ENCODE measurements at places on chromosomes 3 and 15. TPM values are rescaled to one million over a fixed set of nuclear protein-coding genes. Genes with fewer than 3 reads are reported as not detected.

ONECUT1 gene
- total RNA-seq: not detected

CLDN16 gene
- total RNA-seq: under 0.01 TPM

ADAMTS7 gene
- 32.4 TPM for total RNA-seq

DNA sequence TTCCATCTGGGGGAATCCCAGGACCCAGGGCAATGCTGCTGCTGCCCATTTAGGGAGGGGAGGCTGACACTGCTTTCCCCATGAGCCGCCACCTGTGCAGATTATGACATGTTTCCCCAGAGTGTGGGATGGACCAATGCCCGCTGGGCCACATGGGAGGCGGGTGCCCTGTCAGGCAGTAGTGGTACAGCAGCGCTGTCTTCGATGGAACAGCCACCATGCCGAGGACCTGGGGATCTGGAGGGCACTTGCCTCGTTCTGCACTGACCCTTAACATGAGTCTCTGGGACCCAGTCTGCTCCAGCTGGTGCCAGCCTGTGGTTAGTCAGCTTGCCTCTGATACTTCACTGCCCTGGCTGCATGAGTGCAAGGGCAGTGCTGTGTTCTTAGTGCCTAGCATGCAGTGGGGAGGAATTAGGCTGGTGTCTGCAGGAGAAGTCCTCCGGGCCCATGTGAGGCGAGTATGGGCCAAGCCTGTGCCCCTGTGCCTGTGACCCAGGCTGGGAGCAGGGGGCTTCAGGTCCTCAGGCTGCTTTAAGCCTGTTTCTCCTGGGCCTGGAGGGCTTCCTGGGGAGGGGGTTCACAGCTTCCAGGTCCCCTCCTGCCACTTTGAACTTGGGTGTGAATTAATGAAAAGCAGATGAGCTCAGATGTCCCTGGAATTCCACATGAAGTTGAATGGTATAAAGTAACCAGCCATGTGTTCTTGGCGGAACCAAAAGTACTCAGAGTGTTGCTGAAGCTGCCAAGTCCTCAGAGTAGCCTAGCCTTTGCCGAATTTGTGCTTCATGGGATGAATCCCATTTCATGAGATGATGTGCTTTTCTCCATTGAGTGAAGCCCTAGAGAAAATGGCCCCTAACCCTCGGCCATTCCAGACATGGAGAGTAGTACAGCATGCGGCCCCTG lies 22.9 kb downstream of the KLF13 start:
- DNase-seq: no peak

- DNase-seq: no peak
These were observed 287.4 kb upstream of the CTNNB1 start for GRCh38 chr3:40911928-40912327.

CADPS gene
- 3.2 TPM for total RNA-seq

NME9 gene
- not detected for total RNA-seq

DNA sequence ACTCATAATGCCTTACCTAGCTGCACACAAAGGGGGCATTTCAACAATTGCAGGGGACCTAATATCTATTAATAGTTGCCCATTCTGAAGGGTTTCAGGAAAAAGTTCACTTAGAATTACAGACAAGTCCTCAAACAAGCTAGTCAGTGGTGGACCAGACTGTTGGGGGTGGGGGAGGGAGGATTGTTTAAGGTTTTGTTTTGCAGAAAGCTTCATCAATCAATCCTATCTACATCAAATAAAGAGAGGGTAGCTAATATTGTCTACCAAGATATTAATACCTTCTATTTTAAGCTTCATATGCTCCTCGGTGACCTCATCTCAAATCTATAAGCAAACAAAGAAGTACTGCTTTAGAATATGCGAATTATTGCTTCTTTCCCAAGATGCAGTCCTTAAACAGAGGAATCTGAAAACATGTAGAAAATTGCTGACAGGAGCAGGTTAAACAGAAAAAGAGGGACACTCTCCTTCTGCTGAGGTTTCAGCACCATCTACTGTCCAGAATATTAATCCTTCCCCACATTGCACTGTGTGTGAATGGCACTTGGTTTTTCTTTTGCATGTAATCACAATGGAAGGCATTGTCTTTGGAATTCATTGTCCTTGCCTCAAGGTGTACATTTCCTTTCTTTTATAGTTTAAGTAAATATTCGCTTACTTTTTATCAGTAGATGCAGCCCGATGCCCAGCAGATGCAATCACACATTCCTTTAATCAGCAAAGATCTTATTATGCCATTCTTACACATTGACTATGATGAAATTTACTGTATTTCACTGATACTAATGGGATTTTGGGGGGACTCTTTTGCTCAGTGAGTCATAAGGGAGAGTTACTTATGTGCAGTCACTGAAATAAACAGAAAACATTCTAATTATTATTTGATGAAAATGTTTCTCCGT lies 94.7 kb downstream of the IL5RA start:
- DNase-seq: no peak

ECE2 gene
- total RNA-seq: not detected

GRCh38 chr3:143236226-143236964 lies 116.8 kb downstream of the CHST2 start:
- DNase-seq: no peak

DNA sequence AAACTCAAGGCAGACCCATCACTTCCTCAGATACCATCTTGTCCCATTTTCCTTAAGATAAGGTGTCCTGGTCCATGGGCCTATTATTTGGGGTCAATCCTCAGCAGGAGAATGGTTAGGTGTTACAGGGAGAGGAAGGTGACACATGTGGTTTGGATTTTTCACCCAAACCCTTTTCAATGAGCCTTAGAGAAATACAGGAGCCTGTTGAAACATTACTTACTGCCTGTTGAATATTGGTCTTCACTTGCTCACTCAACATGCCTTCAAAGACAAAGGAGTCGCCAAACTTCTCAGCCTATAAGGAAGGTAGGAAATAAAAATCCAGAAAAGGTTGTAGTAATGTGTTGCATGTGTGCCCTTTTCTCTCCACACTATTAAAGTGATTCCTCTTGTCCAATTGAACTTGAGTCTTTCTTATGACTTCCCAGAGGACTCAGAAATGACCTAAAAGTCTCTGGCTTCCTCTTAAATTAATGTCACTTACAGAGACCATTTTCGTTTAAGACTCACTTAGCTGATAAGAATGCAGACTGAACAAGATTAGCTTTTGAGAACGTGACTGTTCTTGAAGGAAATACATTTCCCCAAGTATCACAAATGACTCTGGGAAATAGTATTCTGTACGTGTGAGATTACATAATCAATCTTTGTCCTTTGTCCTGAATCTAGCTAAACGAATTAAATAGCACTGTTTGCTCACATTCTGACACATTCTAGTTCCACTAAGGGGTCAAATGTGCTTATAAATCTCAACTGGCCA lies 17.8 kb downstream of the SUMF1 start:
- DNase-seq: no peak

ARHGEF26 gene
- 3.6 TPM for total RNA-seq

FOXL2 gene
- under 0.01 TPM for total RNA-seq

DNA sequence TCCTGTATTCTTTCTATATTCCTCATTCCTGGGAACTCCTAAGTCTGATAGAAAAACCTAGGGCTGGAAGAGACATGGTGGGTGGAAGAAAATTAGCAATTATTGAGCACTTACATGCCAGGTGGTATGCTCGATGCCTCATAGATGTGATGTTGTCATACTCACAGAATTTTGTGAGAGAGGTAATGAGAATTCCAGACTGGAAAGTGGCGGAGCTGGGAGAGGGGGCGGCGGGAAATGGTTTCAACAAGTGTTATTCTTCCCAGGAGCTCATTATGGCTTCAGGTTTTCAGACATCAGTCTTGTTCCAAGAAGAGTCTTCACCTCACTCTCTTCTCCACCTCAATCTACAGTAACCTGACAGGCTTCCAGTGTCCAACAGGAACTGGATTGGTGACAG lies 16.2 kb downstream of the TIMP4 start:
- DNase-seq: no peak

GOLGA6B gene
- total RNA-seq: not detected

DNA sequence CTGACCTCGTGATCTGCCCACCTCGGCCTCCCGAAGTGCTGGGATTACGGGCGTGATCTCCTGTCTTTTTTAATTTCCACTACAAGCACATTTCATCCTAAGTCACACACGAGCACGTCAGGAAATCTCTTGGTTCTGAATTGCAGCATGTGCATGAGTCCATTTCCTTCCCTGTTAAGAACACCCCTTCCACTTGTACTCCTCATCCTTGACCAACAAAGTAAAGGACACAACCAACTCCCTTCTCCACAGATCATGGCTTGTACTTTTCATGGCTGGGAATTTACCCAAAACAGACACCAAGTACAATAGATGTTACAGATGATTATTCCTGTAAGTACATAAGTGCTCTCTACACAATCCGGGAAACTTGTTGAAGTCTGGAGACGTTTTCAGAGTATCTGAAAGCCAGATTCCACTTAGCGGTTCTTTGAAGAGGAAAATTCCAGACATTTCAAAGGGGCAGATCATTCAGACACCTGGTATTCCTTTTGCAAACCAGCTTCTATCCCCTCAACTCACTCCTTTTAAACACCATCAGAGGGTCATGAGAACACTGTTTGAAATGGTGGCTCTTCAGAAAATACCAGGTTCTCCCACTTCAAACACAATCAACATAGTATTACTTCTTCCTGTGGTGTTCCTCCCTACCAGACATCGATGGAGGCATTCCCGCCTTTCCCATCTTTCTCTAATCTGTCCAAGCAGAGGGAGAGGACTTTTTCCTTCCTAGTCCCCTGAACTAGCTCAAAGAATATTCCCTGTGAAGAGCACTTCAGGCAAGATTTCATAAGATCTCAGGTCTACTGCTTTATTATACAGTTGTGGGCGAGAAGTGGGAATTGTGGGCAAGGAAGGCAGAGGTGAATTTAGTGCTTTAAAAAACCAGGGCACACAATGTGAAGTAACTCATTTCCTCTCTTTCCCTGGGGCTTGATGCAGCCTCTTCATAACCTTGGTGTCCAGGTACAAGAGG lies 80.1 kb upstream of the TSC22D2 start:
- no peak for DNase-seq

RGMA gene
- total RNA-seq: 2.5 TPM

ACTC1 gene
- total RNA-seq: not detected

DNA sequence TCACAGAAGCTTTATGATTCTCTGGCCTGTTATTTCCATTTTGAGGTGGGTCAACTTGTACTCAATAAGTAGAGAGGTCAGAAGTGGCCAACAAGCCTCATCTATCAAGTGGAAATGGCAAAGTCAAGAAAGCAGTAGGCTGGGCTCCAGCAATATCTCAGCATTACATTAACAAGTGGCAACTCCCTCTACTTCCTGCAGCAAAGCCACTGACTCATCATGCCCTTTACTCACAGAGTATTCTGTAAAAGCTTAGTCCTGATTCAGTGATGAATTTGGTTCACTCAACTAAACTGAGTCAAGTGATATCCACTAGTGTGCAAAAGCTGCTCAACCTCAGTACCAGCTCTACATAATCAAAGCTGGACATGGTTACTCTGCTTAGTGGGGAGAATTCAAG lies 954.6 kb downstream of the EPHA3 start:
- DNase-seq: no peak

DNA sequence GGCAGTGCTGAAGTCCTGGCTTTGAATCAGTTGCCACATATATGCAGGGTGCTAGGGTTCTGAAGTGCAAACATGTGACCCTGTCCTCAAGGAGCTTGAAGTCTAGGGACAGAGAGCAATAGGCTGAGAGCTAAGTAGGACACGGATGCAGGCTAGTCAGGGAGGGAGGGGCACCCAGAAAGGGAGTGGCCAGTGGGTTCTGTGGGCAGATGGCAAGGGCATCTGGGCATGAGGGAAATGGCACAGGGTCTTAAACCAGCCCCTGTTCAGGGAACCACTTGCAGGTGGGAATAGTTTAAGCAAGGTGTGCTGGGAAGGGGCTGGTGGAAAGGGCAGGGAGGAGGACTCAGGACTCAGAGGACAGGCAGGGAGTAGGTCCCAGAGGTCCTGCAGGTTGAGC lies 46.4 kb upstream of the EPHB1 start:
- no peak for DNase-seq

IRAK2 gene
- total RNA-seq: 4.0 TPM

DNA sequence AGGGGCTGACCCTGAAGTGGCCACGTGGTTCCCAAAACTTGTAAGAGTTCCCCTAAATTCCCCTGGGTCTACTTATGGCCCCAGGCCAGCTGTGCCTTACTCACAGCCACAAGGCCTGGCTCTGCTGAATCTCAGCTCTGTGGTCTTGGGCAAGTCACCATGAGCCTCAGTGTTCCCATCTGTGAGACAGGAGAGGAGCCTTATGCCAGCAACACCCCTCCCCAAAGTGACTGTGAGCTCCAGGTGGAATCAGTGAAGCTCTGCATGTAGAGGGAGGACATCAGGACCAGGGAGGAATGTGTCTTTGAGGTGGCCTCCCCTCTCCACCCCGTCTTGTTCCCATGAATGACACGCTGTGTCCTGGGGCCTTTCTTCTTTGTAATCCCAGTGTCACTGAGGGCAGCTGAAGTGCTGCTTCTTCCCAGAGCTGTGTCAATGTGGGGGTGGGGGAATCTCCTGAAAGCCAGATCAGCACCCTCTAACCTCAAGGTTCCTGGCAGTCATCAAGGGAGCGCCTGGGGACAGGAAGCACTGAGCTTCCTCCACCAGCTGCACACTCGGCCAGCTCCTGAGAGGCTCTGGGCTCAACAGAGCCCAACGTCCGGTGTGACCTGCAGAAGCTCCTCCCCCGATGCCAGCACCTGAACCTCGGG lies 258.9 kb downstream of the UACA start:
- peak; percentile 92 for DNase-seq

GRCh38 chr3:77464111-77464688 lies 424.3 kb downstream of the ROBO2 start:
- DNase-seq: no peak

- DNase-seq: no peak
These were observed 132.9 kb downstream of the C3orf38 start for GRCh38 chr3:88282528-88283241.

- DNase-seq: no peak
These were observed 9.2 kb downstream of the CCRL2 start for GRCh38 chr3:46416125-46416810.

- no peak for DNase-seq
These were observed 130.5 kb upstream of the NR2E3 start for GRCh38 chr15:71679793-71680353.

DNA sequence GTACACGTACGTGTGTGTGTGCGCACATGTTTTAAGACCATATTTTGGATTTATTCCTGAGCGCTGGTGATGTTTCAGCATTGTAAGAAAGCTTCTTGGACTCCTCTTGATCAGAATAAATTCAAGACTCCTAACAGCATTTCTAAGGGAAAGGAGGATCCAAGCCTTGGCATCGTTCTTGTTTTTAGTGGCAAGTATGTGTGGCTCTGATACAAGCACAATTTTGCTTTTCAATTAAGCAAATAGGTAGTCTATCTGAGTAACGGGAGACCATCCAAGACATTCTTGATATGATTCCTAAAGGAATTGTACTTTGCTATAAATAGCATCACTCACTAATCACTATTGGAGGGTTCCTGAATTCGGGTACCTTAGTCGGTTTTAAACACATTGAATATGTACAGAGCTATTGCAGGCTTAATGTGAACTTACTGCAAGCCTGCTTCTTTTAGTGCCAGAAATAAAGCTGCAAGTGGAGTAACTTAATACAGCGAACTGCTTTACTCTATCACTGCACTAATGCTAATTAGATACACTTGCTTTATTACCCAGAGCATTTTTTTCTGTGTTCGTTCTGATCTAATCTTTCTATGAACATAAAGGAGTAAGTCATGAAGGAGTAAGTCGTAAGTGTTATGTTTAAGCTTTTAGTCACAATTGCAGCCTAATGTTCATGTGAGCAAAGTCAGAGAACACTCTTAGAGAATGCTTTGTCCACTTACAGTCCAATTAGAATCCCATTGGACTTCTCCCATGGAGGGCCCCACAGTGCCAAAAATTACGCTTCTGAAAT lies 186.3 kb downstream of the MCTP2 start:
- no peak for DNase-seq
